Activated naive CD4-positive, alpha-beta T cell treated with anti-CD3 and anti-CD28 coated beads for 36 hours (primary cell): ENCODE measurements at places on chromosomes 6 and 20. TPM values are rescaled to one million over a fixed set of nuclear protein-coding genes. Genes with fewer than 3 reads are reported as not detected.

Gene SNAI1
- 0.31 TPM for total RNA-seq

DNA sequence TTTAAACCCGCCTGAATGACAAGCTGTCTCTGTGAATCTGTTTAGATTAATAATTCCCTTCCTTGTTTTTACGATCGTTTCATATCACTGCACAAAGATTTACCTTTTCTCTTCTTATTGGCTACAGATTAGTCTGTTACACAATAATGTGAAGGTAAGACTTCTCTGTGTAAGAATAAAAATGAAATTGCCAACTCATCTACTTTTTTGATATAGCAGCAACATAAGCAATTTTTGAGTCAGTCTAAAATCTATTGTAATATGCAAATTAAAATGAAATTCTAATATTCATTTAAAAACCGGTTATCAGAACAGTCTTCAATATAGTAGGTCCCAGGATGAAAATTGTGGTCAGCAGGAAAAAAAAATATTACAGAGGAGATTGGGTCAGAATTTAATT lies 155.2 kb downstream of the DOK5 start:
- H3K27ac ChIP-seq = no peak overlapping the region
- no peaks in the 10 kb centered on the region for H3K36me3 ChIP-seq
- H3K27me3 ChIP-seq = peaks cover 25% of the 10 kb centered on the region
- DNase-seq = no peak
- H3K4me3 ChIP-seq = no peak overlapping the region
- H3K4me1 ChIP-seq = no peaks in the 10 kb centered on the region

GRCh38 chr20:576156-576555 lies 32.6 kb upstream of the CSNK2A1 start:
- no peak overlapping the region for H3K27ac ChIP-seq
- H3K4me1 ChIP-seq = no peaks in the 10 kb centered on the region
- no peaks in the 10 kb centered on the region for H3K36me3 ChIP-seq
- H3K4me3 ChIP-seq = no peak overlapping the region
- peaks cover 24% of the 10 kb centered on the region for H3K27me3 ChIP-seq
- DNase-seq = no peak

Gene NHLRC1
- total RNA-seq = 0.10 TPM

- peaks cover 6% of the 10 kb centered on the region for H3K27me3 ChIP-seq
- no peaks in the 10 kb centered on the region for H3K4me1 ChIP-seq
- no peak overlapping the region for H3K27ac ChIP-seq
- no peak overlapping the region for H3K4me3 ChIP-seq
- no peak for DNase-seq
These were observed 127.3 kb downstream of the TNFRSF21 start for GRCh38 chr6:47182291-47182957.

Gene JPH2
- total RNA-seq = not detected

DNA sequence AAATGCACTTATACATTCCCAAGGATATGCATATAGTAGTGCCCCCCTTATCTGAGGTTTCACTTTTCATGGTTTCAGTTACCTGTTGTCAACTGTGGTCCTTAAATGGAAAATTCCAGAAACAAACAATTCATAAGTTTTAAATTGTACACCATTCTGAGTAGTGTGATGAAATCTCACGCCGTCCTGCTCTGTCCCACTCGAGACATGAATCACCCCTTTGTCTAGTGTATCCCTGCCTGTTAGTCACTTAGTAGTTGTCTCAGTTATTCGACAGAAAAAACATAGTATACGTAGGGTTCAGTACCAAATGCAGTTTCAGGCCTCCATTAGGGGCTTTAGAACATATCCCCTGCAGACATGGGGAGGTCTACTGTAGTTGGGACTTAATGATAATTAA lies 57.0 kb downstream of the MAP1LC3A start:
- no peak for DNase-seq
- no peaks in the 10 kb centered on the region for H3K4me1 ChIP-seq
- peaks cover 46% of the 10 kb centered on the region for H3K36me3 ChIP-seq
- H3K27me3 ChIP-seq = no peaks in the 10 kb centered on the region

DNA sequence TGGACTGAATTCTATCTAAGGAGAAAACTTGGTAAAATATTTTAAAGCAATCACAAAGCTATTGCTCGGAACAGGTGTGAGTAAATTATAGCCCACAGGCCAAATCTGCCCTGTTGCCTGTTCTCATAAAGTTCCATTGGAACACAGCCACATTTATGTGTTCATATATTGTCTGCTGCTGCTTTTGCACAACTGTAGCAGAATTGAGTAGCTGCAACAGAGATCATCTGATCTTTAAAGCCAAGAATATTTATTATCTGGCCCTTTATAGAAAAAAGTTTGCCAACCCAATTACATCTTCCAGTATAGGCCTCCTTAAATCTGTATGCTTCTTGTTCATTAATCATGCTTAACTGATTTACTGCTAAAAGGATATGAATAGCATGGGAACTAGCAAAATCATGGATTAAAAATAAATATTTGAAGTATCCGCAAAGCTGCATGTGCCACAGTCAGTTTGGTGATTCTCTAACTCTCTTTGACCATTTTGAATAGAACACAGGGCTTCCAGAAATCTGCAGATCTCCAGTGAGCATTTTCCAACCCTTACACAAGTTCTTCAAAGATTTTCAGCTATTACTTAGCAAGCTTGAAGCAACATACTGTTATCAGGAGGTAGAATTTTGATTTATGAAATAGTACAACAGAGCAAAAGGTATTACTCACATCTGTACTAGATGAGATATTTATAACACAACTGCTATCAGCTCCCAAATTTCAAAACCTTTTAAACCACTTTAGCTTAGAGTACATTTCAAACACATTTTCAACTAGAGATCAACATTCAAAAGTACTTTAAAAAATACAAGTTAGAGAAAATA lies 312.6 kb upstream of the ID4 start:
- no peaks in the 10 kb centered on the region for H3K4me1 ChIP-seq
- DNase-seq = no peak
- H3K4me3 ChIP-seq = no peak overlapping the region
- H3K27me3 ChIP-seq = no peaks in the 10 kb centered on the region
- H3K27ac ChIP-seq = no peak overlapping the region

- H3K36me3 ChIP-seq = no peaks in the 10 kb centered on the region
- no peak overlapping the region for H3K4me3 ChIP-seq
- no peaks in the 10 kb centered on the region for H3K27me3 ChIP-seq
- no peak overlapping the region for H3K27ac ChIP-seq
- H3K4me1 ChIP-seq = no peaks in the 10 kb centered on the region
These were observed 10.3 kb upstream of the ID1 start for GRCh38 chr20:31594558-31595379.

- H3K27ac ChIP-seq = no peak overlapping the region
- no peaks in the 10 kb centered on the region for H3K36me3 ChIP-seq
- DNase-seq = no peak
- H3K4me1 ChIP-seq = no peaks in the 10 kb centered on the region
- no peak overlapping the region for H3K4me3 ChIP-seq
These were observed 13.1 kb upstream of the CDK19 start for GRCh38 chr6:110828396-110828795.

GRCh38 chr20:3051385-3052019 lies 5.7 kb downstream of the MRPS26 start:
- H3K27me3 ChIP-seq = no peaks in the 10 kb centered on the region
- no peak overlapping the region for H3K4me3 ChIP-seq
- H3K4me1 ChIP-seq = peaks cover 16% of the 10 kb centered on the region
- H3K27ac ChIP-seq = no peak overlapping the region
- DNase-seq = no peak
- peaks cover 13% of the 10 kb centered on the region for H3K36me3 ChIP-seq

DNA sequence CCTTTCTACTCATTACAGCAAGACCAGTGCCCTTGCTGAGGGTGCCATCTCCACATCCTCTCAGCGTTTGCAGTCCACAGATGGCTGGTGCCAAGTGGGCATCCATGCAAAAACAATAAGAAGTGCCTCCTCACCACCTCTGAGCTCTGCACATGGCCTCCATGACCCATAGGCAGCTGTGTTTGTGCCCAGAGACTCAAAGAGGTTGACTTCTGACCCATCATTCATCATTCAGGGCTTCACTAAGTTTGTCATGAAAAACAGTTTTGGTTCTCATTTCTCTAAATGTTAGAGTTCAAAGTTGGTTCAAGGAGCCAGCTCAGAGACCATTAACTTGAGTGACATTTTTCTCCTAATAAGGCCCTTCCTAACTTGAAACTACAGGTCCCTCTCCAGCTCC lies 512.6 kb upstream of the MAP3K7 start:
- no peaks in the 10 kb centered on the region for H3K27me3 ChIP-seq
- no peak overlapping the region for H3K27ac ChIP-seq
- H3K36me3 ChIP-seq = no peaks in the 10 kb centered on the region
- H3K4me1 ChIP-seq = no peaks in the 10 kb centered on the region

DNA sequence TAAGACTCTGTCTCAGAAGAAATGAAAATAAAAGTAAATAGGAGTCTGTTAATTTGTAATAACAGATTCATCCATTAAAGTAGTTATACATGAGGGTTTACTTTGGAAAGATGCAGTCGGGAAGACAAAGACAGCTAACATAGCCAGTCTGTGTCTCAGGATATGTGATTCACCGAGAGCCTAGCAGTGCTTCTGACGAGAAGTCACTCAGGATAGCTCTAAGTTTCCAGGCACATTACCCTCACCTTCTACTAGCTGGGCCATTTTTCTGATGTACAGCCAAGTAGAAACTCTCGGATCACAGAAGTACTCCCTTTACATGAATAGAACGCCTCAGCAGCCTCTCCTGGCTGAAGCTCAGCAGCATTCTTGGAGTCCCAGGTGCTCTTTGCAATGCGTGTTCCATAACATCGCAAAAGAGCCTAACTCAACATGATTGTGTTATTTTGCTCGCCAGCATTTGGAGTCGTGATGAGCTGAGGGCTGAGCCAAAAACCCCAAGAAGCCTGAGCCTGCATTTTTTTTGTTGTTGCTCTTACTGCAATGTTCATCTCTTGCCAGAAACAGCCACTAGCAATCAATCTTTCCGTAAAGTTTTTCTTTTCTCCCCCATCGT lies 22.4 kb upstream of the TASP1 start:
- DNase-seq = no peak
- no peak overlapping the region for H3K4me3 ChIP-seq
- H3K27me3 ChIP-seq = peaks cover 10% of the 10 kb centered on the region
- no peak overlapping the region for H3K27ac ChIP-seq
- no peaks in the 10 kb centered on the region for H3K4me1 ChIP-seq

Gene GMPR
- total RNA-seq = 0.94 TPM

Gene MCM3
- total RNA-seq = 258 TPM
